ENCODE measurements at places on chromosomes 6 and 20.

- no peak for DNase-seq
Measured at GRCh38 chr6:14770040-14770439, 475.8 kb upstream of the JARID2 start.

- DNase-seq = no peak
Measured at GRCh38 chr6:50939931-50940330, 121.3 kb downstream of the TFAP2B start.

DNA sequence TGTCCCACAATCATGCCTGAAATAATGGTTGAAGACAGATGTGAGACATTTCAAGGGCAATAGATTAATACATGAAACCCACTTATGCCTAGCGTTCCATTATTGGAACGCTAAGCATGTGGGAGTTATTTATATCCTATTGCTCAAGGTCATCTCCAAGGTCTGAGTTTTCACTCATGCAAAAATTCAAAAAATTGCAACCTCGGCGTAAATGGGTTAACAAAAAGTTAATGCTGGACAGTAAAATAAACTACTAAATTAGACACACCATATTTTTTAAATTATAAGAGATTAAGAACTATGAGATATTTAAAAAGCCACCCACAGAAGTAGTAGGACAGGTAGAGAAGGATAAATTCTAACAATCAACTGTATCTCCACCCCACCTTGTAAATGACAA is 98.4 kb downstream of the ESR1 start:
- no peak for DNase-seq

DNA sequence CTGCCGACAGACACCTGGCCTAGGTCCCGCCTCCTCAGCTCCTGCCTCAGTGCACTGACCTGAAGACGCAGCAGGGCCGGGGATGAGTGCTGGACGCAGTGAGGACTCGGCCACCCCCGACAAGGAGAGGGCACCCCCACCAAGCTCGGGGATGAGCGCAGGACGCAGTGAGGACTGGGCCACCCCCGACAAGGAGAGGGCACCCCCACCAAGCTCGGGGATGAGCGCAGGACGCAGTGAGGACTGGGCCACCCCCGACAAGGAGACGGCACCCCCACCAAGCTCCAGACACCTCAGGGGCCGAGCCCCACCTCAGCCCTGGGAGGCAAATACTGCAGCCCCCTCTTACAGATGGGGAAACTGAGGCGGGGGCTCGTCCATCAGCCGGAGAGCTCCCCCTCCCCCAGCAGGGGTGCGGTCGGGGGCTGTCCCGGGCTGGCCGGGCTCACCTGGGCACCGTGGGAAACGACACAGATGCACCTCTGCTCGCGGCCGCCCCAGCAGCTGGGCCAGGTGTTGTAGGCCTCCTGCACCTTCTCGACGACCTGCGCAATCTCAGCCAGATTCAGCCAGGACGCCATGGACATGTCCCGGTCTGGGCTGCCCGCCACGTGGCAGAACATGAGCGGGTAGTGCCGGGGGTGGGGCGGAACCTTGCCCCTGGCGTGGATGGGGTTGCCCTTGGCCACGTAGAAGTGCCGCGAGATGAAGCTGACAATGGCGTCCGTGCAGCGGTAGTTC is 7.5 kb downstream of the HELZ2 start:
- no peak for DNase-seq

DNA sequence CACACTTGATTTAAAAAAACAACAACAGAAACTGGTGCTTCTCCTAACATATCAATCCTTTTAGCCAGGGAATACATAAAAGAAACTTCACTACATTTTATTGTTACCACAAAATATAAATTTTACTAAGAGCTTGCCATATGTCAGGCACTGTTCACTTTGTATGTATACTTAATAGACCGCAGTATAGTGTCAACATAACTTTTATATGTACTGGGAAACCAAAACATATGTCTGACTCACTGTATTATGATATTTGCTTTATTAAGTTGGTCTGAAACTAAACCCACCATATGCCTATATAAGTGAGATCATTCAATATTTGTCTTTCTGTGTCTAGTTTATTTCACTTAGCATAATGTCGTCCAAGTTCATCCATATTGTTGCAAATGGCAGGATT is 108.4 kb downstream of the KLHL32 start:
- no peak for DNase-seq

Data from amygdala (tissue), 56 donors.